Activated naive CD8-positive, alpha-beta T cell treated with anti-CD3 and anti-CD28 coated beads, Interleukin-2, amount 50 U/mL, for 24 hours (primary cell): ENCODE measurements at places on chromosomes 2 and 18.

GRCh38 chr2:159153463-159153862 lies 133.0 kb downstream of the WDSUB1 start:
- no peak overlapping the region for H3K4me3 ChIP-seq
- H3K27me3 ChIP-seq, result no peaks in the 10 kb centered on the region
- H3K4me1 ChIP-seq, result peaks cover 17% of the 10 kb centered on the region
- DNase-seq, result no peak
- no peaks in the 10 kb centered on the region for H3K36me3 ChIP-seq

- no peaks in the 10 kb centered on the region for H3K36me3 ChIP-seq
- no peaks in the 10 kb centered on the region for H3K27me3 ChIP-seq
- no peak overlapping the region for H3K27ac ChIP-seq
Measured at GRCh38 chr2:80252294-80252986, 52.1 kb downstream of the LRRTM1 start.

DNA sequence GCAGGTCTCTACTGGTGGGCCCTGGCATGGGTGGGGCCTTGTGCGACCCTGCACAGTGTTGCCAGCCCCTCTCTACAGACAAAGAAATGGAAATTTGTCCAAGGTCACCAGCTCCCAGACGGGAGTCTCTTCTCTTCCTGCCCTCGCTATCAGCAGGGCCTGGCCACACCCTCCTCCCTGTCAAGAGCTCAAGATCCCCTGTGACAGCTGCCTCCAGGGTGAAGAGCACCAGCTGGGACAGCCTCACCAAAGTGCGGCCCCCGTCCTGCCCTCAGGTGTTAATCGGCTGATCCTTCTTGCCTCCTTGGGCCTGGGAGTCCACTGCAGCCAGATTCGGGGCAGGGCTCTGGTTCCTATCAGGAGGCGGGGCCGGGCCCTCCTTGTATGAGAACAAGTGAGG lies 259.1 kb downstream of the TWIST2 start:
- peaks cover 8% of the 10 kb centered on the region for H3K36me3 ChIP-seq
- H3K4me3 ChIP-seq, result no peak overlapping the region
- no peak overlapping the region for H3K27ac ChIP-seq
- no peak for DNase-seq

DNA sequence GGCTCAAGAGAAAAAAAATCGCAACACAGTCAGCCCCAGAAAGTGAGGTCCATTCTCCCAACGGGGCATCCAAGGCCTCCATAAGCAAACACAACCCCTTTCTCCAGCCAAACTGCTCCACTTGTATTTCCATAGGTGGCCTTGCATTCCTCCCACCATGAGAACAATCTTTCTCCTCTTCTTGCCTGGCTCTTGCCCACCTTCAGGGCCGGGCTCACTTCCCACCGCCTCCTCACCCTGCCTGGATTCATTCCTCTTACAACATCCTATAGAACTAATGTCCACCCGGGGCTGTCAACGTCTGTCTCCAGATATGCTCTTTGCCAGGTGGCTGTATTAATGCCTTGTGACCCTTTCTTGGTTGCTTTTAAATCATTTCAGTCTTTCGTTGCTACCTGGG lies 124.5 kb downstream of the SMAD7 start:
- H3K4me1 ChIP-seq, result peaks cover 31% of the 10 kb centered on the region
- no peak overlapping the region for H3K27ac ChIP-seq
- no peaks in the 10 kb centered on the region for H3K27me3 ChIP-seq
- no peak overlapping the region for H3K4me3 ChIP-seq
- no peak for DNase-seq

- DNase-seq, result no peak
- no peaks in the 10 kb centered on the region for H3K4me1 ChIP-seq
- H3K4me3 ChIP-seq, result no peak overlapping the region
- H3K27ac ChIP-seq, result no peak overlapping the region
Measured at GRCh38 chr2:48434101-48434500, 95.9 kb upstream of the STON1 start.

- peaks cover 45% of the 10 kb centered on the region for H3K4me1 ChIP-seq
- DNase-seq, result no peak
- H3K27me3 ChIP-seq, result no peaks in the 10 kb centered on the region
- H3K27ac ChIP-seq, result no peak overlapping the region
Measured at GRCh38 chr2:197176522-197176921, 134.1 kb downstream of the ANKRD44 start.

DNA sequence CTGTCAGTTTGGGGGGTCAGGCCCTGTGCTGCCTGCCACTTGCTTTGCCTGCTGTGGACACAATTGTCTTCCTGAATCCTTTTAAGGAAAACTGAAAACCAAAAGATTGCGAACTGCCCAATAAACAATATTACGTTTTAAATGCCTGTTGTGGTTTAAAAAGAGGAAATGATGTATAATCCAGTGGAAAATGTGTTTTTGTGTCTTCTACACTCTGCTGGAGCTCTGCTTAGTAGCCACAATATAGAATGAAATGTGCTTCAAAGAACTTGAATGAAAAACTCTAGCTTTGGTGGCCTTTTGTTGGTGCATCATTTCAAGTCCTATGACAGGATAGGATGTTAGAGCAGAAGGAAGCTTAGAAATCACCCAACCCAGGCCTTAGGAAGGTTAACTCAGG lies 23.2 kb upstream of the CABYR start:
- no peak for DNase-seq
- peaks cover 39% of the 10 kb centered on the region for H3K4me1 ChIP-seq
- peaks cover 19% of the 10 kb centered on the region for H3K36me3 ChIP-seq
- H3K4me3 ChIP-seq, result no peak overlapping the region
- no peaks in the 10 kb centered on the region for H3K27me3 ChIP-seq

DNA sequence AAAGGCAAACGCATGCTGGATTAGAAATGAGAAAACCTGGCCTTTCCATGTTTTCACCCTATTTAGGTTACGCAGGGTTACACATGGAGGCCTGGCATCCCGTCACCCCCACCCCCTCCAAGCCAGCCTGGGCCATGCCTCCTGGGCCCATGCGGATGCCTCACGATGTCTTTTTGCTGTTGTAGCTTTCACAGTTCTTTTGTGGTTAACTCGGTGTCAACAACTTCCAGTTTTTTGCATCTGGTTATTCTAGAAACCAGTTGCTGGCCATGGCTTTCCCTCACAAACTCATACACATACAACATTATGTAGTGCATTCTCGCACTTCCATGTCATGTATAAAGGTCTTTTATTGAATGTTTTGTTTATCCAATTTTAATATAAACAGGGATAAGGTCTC lies 204.9 kb upstream of the PXDN start:
- H3K27ac ChIP-seq, result no peak overlapping the region
- no peaks in the 10 kb centered on the region for H3K4me1 ChIP-seq
- peaks cover 15% of the 10 kb centered on the region for H3K27me3 ChIP-seq
- no peak for DNase-seq
- H3K36me3 ChIP-seq, result no peaks in the 10 kb centered on the region

DNA sequence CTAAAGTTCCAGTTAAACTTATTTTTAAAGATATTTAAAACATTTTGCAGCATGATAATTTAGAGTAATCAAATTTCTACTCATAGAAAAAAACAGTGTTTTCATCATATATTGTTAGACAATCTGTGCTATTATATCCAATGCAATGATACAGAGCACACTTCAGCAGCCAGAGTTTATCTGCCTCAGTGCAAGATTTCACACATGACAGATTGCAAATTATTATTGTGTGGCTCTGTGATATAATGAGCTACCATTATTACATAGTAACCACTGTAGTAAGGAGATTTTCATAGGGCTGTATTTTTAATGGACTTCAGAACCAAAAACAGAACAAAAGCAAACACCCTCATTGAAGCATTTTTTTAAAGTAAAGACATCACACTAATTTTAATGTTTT lies 762.4 kb downstream of the DSC3 start:
- H3K27ac ChIP-seq, result no peak overlapping the region
- H3K27me3 ChIP-seq, result no peaks in the 10 kb centered on the region
- H3K4me1 ChIP-seq, result no peaks in the 10 kb centered on the region
- H3K4me3 ChIP-seq, result no peak overlapping the region

DNA sequence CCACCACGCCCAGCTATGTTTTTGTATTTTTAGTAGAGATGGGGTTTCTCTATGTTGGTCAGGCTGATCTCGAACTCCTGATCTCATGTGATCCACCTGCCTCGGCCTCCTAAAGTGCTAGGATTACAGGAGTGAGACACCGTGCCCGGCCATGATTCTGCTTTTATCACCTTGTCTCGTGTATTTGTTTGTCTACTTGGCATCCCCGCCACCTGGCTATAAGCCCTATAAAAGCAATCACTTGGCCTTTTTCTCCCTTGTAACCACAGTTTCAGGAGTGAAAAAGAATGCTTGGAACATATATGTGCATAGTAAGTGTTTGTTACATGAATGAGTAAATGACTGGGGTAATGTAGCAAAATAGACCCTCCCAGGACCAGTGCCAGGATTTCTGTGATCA lies 77.5 kb upstream of the PAPOLG start:
- no peak overlapping the region for H3K4me3 ChIP-seq
- no peak for DNase-seq
- no peak overlapping the region for H3K27ac ChIP-seq
- peaks cover 9% of the 10 kb centered on the region for H3K4me1 ChIP-seq
- H3K27me3 ChIP-seq, result peaks cover 6% of the 10 kb centered on the region

GRCh38 chr18:42290318-42291307 lies 335.6 kb downstream of the PIK3C3 start:
- H3K27ac ChIP-seq, result no peak overlapping the region
- H3K36me3 ChIP-seq, result no peaks in the 10 kb centered on the region
- no peak overlapping the region for H3K4me3 ChIP-seq
- H3K4me1 ChIP-seq, result no peaks in the 10 kb centered on the region
- peaks cover 4% of the 10 kb centered on the region for H3K27me3 ChIP-seq

- H3K4me3 ChIP-seq, result no peak overlapping the region
- H3K36me3 ChIP-seq, result no peaks in the 10 kb centered on the region
- no peak overlapping the region for H3K27ac ChIP-seq
- H3K4me1 ChIP-seq, result peaks cover 4% of the 10 kb centered on the region
- no peak for DNase-seq
- peaks cover 4% of the 10 kb centered on the region for H3K27me3 ChIP-seq
Measured at GRCh38 chr2:46843316-46843715, 72.3 kb downstream of the MCFD2 start.
